ENCODE measurements at places on chromosomes 16 and 17. TPM values are rescaled to one million over a fixed set of nuclear protein-coding genes. Genes with fewer than 3 reads are reported as not detected.

The NOL3 gene
- total RNA-seq = 23.9 TPM

The OR1F1 gene
- total RNA-seq = not detected

The GP1BA gene
- total RNA-seq = not detected

The LPO gene
- not detected for total RNA-seq

The SNX20 gene
- total RNA-seq = not detected

The KCNJ12 gene
- total RNA-seq = 0.26 TPM

The HOXB8 gene
- not detected for total RNA-seq

The TEPSIN gene
- total RNA-seq = 7.9 TPM

The RNF227 gene
- total RNA-seq = 0.87 TPM

The KRTAP9-8 gene
- total RNA-seq = not detected

The ZNF652 gene
- total RNA-seq = 10.3 TPM

The ITGAD gene
- total RNA-seq = not detected

The KRTAP3-2 gene
- not detected for total RNA-seq

The SPNS3 gene
- not detected for total RNA-seq

The ABCC6 gene
- 0.75 TPM for total RNA-seq

The VPS9D1 gene
- 7.7 TPM for total RNA-seq

The ENGASE gene
- total RNA-seq = 15.9 TPM

The CSH2 gene
- not detected for total RNA-seq

The HP gene
- not detected for total RNA-seq

The CAPNS2 gene
- 0.26 TPM for total RNA-seq

The SHPK gene
- 9.6 TPM for total RNA-seq

The PRKCB gene
- total RNA-seq = 0.19 TPM

The CHST6 gene
- total RNA-seq = 0.31 TPM

The LRRC36 gene
- not detected for total RNA-seq

The RAC3 gene
- 4.8 TPM for total RNA-seq

The CALB2 gene
- not detected for total RNA-seq

The CACNG3 gene
- total RNA-seq = not detected

The ARL5C gene
- under 0.01 TPM for total RNA-seq

The GAST gene
- total RNA-seq = not detected

The TANC2 gene
- 7.6 TPM for total RNA-seq

The CLUH gene
- 26.2 TPM for total RNA-seq

The ALOX15B gene
- not detected for total RNA-seq

All from aortic smooth muscle cell (primary cell).